COLO829 (cell line): ENCODE measurements at places on chromosomes 1 and 21.
A peak's percentile ranks its signal among the peaks of the same experiment; 100 is the strongest.

- no peak for DNase-seq
Measured at GRCh38 chr1:69510026-69510425, 57.7 kb upstream of the LRRC7 start.

GRCh38 chr1:196690582-196690981 is 38.7 kb downstream of the CFH start:
- DNase-seq: no peak

DNA sequence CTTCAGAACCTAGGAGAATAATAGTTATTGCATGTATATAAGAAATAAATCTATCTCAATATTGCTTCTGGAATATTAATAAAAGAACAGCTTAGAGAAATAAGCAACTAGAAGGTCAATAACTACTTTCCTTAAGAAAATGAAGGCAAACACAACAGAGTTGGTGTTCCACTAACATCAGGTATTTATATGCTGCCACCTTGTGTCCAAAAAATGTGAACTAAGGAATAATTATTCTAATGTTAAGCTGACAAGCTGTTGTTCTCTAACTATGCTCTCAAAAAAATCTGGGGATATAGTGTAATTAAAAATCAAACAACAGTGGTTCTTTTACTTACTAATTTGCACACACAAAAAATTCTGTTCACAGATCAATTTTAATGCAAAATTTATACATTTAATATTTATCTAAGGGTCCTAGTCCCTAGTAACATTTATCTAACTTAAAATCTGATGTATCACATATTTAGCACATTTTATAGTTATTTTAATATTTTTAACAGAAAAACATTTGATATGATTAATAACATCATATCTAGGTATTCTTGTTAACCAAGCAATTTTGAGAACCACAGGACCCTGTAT is 39.6 kb downstream of the UCHL5 start:
- peak; percentile 45 for DNase-seq

- no peak for DNase-seq
Measured at GRCh38 chr1:185406691-185407009, 89.6 kb upstream of the IVNS1ABP start.

DNA sequence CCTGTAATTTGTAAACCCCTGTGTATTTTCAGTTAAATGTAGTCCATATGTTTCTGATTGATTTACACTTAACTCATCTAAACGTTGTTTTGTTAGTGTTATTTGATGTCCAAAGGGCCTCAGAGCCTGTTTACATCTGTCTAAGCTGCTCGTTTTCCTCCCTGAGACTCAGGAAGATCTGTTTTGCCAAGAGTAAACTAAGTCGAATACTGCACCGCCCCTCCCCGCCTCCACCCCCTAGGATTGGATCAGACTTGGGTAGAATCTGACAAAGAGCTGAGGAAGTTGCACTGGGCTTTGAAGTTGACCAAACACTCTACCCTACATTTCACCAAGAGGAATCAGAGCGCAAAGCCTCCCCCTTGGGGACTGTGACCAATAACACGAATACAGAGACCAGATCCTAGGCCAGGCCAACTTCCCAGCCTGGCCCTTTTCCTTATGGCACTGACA is 206.9 kb upstream of the LMO4 start:
- DNase-seq: no peak

GRCh38 chr1:204065174-204065985 is 7.5 kb upstream of the SOX13 start:
- DNase-seq: peak; percentile 97

- DNase-seq: peak; percentile 96
Measured at GRCh38 chr1:38859561-38860453, at the start of gene RRAGC. Gene RRAGC, minus strand, starts transcription at chr1:38859772. Its CDS starts 126 bp downstream, at chr1:38859646.

- DNase-seq: no peak
Measured at GRCh38 chr1:38258085-38258627, 211.6 kb upstream of the POU3F1 start.

- no peak for DNase-seq
Measured at GRCh38 chr1:30670240-30671060, 52.9 kb downstream of the MATN1 start.

DNA sequence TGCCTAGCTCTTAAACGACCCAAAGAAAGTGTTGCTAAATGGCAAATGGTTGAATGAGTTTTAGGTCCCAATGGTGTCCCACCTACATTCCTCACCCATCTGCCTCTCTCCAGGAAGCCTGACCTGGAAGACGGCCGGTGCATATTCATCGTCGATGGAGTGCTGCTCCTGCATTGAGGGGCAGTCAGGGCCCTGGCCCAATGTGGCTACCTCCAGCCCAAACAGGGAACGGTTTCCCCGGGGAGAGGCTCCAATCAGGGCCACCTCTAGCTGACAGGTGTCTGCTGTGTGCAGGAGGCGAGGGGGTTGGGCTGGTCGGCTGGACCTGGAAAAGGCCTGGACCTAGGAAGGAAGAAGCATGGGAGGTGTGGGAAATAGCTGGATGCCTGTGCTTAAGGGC is 1.6 kb downstream of the GLMP start:
- DNase-seq: no peak

GRCh38 chr1:101843160-101843559 is 153.6 kb downstream of the OLFM3 start:
- no peak for DNase-seq

GRCh38 chr1:245748240-245748639 is 593.5 kb downstream of the KIF26B start:
- no peak for DNase-seq

DNA sequence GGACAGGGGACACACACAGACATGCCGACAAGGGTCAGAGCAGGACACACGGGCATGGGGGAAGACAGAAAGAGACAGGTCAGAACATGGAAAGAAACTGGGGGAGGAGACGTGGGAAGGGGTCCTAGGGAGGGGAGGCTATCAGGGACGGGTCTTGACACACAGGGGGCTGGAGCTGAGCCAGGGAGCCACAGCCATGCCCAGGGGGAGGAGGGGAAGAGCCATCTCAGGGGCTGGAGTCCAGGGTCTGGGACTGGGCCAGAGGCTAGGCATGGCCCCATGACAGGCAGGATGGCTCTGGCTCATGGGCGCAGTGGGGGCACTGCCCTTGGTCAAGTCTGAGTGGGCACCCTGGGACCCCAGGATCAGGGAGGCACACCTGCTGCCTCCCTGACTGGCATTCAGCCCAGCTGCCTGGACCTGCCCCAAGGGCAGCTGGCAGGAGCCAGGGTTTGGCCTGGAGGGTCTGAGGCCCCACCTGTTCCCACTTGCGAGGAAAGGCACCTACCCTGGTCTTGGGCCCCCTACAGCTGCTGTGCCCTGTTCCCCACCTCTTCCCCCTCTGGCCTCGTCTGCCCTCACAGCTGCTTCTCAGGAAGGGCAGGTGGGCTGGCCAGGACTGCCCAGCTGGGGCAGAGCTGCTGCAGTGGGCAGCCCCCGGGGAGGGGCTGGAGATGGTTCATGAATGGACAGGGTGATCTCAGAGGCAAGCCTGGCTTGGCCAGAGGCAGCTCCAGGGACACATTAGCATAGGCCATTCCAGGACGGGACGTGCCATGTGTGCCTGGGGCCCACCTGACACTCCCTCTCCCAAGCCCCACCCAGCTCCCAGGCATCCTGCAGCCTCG is 42.9 kb downstream of the HSPG2 start:
- DNase-seq: no peak

GRCh38 chr1:226063977-226064815 is 1.7 kb downstream of the H3-3A start:
- DNase-seq: peak; percentile 21

GRCh38 chr1:176208034-176208433 is 948 bp upstream of the COP1 start:
- DNase-seq: no peak

DNA sequence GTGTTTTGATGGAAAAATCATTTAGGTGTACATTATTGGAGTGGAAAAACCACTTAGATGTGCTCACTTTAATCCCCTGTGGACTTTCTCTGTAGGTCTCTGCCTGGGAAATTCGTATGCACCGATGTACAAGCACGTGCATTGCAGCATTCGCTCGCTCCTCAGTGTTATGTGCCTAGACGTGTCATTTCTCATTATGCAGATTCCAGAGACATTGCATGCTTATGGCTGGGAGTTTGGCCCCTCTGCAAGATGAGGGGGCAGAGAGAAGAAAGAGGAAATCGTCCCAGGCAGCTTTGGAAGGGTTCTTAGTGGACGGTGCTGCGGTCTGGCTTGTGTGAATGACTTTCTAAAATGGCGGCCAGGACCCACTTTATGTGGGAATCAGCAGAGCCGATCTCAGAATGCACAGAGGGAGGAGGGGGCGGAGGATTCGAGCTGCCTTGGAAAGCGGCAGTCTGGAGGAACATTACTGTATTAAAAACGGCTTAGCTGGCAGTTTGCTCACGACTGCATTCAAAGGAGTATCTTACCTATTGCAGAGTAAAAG is 2.3 kb downstream of the SPEN start:
- DNase-seq: no peak

DNA sequence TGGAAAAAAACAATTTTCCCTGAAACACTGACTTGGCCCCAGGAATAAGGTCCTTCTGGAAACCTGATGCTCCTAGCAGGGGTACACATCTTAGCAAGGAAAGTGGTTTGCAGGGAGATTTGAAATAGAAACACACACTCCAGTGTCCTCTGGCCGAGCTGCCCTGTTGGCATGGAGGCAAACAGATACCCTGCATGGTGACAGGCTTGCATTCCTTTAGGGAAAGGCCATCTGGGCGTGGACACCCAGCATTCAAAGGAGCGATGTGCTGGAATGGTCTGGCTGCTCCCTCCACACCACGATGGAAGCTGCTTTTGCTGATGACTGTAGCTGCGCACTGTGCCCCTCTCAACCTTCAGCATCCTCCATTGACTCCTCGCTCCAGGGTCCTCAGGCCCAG is 41.5 kb upstream of the BCAR3 start:
- DNase-seq: peak; percentile 7

GRCh38 chr1:66492424-66492823 is 41.5 kb upstream of the SGIP1 start:
- DNase-seq: no peak

GRCh38 chr1:200733907-200734306 is 4.8 kb upstream of the CAMSAP2 start:
- no peak for DNase-seq

DNA sequence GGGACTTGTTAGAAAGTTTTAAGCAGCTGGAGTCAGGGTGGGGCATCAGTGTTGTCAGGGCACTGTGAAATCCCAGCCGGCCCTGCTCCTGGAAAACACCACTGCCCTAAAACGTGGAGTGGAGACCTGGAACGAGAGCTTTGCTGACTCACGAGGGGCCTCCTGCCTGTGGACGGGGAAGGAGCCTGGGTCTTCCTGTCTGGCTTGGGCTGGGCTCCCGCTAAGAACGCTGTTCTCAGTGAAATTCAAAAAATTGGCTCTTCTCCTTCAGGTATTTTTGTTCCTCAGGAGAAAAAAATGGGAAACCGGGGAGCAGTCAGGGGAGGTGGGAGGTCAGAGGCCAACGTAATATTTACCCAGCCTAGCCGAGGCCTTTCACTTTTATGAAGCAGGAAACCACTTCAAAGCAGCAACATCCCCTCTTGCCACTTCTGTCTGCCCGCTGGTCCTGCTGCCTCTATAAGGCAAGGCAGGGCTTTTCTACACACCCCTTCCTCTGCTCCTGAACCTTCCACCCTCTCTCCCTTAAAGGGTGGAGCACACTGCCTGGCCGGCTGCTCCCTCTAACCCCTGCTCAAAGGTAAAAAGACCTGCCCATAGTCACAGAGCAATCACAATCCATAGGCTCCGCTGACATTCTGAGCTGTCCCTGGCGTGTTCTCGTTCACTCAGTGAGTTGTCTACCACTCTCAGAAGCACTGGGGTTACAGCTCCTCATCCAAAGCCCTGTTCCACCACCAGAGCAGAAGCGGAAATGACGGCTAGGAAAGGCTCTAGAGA is 8.0 kb downstream of the PLXNA2 start:
- no peak for DNase-seq

DNA sequence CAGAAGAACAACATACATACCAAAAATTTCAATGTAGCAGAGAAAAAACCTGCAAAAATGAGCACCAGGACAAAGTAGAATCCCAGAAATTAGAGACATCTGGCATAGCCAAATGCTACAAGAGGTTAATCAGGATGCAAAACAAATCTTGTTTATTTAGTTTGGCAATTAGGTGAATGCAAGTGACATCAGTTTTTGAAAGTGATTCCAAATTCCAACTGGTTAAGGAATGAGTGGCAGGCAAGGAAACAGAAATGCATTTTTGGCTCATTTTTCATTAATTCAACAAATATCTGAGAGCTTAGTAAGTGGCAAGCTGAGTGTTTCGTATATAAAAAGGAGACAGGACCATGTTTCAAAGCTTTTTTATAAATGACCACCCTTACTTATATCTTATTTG is 21.3 kb downstream of the SCAF4 start:
- no peak for DNase-seq

- DNase-seq: no peak
Measured at GRCh38 chr1:53086491-53087070, 24.6 kb downstream of the PODN start.

DNA sequence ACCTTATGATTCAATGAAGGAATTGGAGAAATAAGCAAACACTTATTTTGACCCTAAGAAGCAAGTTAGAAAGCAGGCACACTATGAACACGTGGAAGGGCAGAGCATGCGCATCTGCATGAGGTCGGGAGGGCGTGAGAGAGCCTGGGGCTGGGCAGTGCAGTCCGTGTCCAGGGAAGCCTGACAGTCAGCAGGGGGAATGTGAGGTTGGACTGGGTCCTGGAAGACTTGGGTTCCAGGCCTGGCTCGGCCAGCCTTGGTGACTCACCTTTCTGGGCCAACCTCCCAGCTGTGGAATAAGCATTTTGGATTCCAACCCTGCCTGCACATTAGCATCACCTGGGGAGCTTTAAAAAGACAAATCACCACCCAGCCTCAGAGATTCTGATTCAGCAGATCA is 26.6 kb upstream of the LMX1A start:
- DNase-seq: no peak
